ENCODE measurements at places on chromosomes 7 and 10. TPM values are rescaled to one million over a fixed set of nuclear protein-coding genes. Genes with fewer than 3 reads are reported as not detected.

NRBF2 gene
- 20.3 TPM for total RNA-seq

ELN gene
- total RNA-seq: 104 TPM

MKRN1 gene
- 57.1 TPM for total RNA-seq

PNLIPRP2 gene
- total RNA-seq: not detected

MAGI2 gene
- total RNA-seq: 11.4 TPM

SPDYE2 gene
- not detected for total RNA-seq

ERV3-1 gene
- 26.3 TPM for total RNA-seq

NEUROD6 gene
- not detected for total RNA-seq

MET gene
- total RNA-seq: 36.9 TPM

FOXI2 gene
- not detected for total RNA-seq

KLF14 gene
- not detected for total RNA-seq

AMPH gene
- total RNA-seq: 41.2 TPM

CFAP70 gene
- 3.2 TPM for total RNA-seq

BICC1 gene
- 31.0 TPM for total RNA-seq

C10orf62 gene
- 1.2 TPM for total RNA-seq

ACTA2 gene
- total RNA-seq: 144 TPM

HTR5A gene
- total RNA-seq: not detected

AOAH gene
- 27.9 TPM for total RNA-seq
